ENCODE measurements at places on chromosomes 11 and 22.
A peak's percentile ranks its signal among the peaks of the same experiment; 100 is the strongest.

DNA sequence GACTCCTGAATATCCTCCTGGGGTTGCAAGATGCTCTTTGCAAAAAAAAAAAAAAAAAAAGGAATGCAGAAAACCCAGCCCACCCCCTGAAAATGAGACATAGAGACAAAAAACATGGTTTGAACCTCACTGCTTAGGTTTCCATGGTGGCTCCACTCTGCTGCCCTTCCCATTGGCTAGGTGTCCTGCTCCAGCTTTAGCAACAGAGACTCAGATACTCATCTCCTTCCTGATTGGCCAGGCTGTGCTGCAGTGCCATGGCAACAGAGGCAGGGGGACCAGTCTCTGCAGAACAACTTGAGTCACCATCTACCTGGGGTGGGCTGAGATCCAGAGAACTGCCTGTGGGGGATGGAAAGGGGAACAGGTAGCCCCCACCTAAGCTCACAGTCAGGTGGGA, 17.4 kb upstream of the YWHAH start:
- no peak for DNase-seq

- DNase-seq, result peak; percentile 56
Measured at GRCh38 chr11:61679893-61680621, at the start of gene DAGLA. Gene DAGLA (plus strand): TSS chr11:61680391. CDS start chr11:61720156, 39,765 bp downstream.

DNA sequence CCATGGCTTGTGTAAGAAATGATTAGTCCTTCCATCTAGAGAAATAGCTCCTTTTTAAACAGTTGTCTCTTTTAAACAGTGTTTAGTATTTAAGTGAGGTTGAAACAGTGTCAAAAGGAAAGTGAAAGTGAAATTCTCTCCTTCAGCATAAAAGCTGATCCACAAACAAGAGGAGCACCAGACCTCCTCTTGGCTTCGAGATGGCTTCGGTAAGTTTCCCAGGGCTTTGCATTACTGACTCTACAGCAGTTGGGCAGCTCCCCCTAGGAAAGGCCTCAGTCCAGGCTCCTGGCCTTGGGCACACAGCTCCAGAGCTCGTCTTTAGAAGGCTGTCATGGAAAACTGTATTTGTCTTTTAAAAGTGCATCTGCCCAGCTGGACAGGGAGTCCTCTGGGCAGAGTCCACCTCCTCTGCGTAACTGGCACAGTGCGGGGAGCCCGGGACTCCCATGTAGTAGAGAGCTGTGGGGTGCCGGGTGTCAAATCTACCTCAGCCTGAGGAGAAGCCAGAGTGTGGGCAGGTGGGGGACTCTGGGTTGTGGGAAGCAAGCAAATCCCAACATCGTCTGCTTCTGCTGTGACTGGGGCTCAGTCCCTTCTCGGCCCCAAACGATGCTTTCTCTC, at the start of gene PLAAT4:
PLAAT4 (plus strand) TSS at position 140 of the 624 bp plus-strand sequence; CDS start at position 201, 61 bp downstream.
- DNase-seq, result no peak

DNA sequence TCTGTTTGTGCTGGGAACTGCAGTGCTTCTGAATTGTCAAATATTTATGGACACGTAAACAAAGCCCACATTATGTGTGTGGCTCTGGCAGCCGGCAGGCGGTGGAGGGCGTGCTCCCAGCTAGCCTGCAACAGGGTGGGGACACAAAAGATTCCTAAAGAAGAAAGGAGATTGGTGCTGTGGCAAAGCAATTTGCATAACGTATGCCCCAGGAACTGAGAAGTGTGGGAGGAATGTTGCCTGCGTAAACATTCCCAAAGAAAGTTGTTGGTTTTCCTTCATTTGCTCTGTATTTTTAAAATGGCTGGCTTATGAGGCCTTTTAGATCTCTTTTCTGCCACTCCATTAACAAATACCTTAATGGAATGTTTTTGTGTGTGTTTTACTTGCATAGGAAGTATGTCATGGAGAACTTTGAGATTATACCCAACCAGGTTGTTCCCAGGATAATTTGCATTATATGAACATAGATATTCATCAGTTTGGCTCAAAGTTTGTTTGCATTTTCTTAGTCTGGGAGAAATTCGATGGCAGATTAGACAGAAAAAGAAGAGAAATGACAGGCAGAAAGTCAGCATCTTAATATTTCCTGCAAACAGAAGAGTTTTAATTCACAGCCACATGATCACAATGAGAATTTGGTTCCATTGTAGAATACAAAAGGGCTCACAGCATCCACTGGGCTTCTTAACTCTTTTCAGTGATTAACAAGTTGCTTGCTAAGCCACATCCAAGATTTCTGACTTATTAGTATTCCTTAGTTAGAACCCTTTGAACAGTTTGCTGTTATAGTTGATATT, 41.8 kb upstream of the DLAT start:
- DNase-seq, result no peak

DNA sequence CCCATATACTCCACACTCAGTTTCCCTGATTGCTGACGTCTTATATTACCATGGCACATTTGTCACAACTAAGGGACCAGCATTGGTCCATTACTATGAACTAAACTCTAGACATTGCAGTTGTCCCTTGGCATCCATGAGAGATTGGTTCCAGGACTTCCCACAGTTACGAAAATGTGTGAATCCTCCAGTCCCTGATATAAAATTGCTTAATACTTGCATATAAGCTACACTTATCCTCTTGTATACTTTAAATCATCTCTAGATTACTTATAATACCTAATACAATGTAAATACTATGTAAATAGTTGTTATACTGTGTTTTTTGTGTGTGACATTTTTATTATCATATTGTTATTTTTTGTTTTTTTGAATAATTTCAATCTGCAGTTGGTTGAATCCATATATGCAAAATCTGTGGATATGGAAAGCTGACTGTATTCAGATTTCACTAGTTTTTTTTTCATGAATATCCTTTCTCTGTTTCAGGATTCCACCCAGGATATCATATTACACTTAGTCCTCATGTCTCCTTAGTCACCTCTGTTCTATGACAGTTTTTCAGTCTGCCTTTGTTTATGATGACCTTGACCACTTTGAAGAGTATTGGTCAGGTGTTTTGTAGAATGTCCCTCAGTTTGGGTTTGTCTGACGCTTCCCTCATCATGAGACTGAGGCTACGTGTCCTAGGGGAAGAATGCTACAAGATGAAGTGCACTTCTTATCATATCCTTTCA, 55.3 kb downstream of the INSC start:
- DNase-seq, result no peak

GRCh38 chr22:18055619-18056160, 22.1 kb upstream of the PEX26 start:
- DNase-seq, result no peak

DNA sequence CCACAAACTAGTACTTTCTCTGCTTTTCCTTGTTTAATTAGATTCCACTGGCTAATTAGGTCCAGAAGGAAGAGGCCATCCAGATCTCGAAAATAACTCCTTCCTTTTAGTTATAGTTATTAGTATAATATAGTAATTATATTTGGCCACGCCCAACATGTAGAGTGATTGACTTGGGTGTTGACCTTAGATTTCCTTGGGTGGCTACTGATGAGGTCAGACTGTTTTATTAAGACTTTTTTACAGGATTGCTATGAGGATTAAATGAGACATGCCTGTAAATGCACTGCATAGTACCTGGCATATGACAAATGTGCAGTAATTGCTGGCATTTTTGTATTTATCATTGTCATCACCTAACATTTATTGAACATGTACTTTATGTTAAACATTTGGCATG, 26.9 kb downstream of the STX3 start:
- no peak for DNase-seq

DNA sequence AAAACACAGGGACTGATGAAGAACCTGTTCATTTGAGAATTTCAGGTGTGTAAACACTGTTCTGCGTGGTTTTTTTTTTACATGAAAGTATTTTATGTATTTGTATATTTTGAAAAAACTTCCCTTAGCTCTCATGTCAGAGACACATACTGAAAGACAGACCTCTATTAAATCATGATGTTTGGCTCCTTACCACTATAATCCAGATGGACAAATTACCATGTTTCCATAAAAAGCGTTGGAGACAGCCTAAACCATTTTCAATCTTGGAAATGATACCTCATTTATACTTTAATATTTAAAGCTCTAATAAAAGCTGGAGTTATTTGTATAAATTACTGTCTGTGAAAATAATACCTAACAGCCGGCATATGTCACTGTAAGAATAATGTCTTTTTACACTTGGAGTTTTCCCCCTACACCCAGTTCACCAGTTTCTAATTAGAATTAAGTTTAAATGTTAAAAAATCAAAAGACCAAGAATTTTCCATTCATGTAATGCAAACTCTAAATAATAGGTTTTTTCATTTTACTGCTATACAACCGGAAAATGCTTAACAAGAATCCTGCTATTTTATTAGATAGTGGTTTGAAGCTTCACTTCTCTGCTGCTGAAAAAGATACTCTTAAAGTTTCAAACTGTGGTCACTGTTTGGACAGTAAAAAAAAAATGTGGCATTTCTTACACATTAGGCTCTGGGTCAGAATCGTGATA, 30.8 kb downstream of the APLP2 start:
- DNase-seq, result no peak

DNA sequence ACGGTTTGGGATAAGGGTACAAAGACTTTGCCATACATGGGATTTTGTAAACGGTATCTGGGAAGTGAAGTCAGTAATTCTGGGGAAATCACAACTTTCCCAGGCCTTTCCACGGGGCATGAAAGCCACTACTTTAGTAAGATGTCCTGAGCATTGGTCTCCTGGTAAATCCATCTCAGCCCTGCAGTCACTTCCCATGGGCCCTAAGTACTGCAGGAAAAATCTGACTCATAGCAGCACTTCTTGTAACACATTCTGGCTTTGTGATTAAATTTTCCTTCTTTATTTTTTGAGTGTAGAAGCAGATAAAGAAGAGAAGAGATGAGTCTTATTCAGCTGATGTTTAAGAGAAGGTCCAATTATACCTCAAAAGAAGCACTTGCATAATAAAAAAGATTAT, 67.6 kb downstream of the BLID start:
- DNase-seq, result no peak

DNA sequence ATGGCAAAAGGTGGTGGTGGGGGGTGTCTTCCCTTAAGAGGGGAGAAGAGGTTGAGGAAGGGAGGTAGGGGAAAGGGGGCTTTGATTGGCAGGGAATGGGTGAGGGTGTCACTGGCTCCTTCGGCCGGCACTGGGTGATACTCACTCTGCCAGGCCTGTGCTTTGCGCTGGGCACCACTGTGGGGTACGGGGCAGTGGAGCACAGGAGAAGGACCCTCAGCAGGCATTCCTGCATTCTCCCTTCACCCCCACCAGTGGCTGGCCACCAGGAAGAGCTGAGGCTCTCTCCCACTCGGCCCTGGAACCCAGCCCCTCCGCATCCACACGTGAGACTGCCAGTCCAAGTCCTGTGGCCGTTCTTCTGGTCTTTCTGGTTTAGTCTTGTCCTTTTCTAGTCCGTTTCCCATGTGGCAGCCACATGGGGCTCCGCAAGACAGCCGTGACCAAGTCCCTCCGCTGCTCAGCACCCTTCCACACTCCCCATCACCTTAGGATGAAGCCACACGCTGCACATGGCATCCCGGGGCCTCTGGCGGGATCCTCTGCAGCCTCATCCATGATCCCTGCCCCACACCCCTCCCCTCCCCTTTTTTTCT, 8.0 kb downstream of the CAPN5 start:
- DNase-seq, result no peak

- DNase-seq, result no peak
Measured at GRCh38 chr11:89355646-89356045, 135.5 kb downstream of the NOX4 start.

GRCh38 chr11:134724779-134725140, 312.7 kb upstream of the B3GAT1 start:
- DNase-seq, result no peak

GRCh38 chr11:86940122-86940777, 14.9 kb downstream of the FZD4 start:
- no peak for DNase-seq

DNA sequence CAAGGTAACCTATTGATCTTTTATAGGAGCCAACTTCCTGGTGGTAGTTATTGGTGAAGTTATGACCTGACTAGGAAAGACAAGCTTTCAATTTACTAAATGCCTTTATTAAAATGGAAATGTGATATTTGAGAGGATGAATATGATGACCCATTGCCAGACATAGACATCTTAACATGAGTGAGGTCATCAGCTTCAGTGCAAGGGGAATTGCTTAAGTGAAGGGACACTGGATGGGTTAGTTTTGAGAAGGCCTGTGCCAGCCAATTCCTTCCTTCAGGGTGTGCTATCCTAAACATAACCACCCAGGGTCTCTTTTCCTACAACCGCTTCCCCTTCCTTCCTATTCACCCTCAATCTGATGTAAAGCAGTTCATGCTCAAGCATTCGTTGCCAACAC, 21.5 kb downstream of the NAV2 start:
- DNase-seq, result no peak

DNA sequence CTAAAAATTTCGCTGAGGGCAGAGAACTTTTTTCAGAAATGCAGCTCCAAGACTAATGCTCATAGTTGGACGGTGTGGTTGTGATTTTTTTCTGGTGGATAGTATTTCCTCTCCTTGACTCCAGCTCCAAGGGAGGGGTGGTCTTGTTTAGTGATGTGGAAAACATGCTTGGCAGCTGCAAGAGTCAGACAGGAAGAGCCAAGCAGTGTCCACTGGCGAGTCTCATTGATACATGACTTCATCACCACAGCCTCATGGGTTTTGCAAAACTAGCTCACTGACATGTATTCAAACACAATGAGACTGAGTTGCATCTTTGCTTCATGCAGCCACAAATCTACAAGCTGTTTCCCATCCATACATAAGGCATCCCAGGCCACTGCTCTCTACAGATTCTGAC, 7.3 kb upstream of the KCNJ1 start:
- DNase-seq, result no peak

DNA sequence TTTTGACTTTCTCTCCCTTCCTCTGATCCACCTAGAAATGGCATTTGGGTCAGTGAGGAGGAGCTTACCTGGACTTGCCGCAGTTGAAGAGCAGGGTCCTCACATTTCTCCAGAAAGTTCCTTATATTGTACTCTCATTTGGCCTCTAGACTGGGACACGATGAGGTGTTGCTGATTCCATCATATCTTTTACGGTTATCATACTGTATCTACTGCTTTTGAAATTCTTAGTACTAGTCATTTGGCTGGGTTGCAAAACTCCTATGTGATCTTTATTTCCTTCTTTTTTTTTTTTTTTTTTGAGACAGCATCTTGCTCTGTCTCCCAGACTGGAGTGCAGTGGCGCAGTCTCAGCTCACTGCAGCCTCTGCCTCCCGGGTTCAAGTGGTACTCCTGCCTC, 58.7 kb upstream of the FAM181B start:
- DNase-seq, result no peak

GRCh38 chr11:73185680-73186293, 32.3 kb upstream of the P2RY2 start:
- DNase-seq, result no peak

DNA sequence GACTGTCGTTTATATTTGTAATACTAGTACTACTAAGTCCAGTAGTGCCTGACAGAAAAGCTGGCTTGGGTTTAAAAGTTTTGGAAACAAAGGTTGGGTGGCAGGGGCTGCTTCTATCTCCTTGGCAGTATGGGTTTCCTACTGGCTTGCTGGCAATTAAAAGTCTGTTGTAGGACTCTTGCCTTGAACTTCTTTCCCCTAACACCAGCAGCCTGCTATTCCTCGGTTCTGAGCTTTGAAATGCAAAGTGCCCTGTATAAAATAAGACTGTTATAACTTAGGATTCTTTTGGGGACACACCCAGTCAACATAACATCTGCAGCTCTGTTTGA, 1.3 kb downstream of the RNF169 start:
- no peak for DNase-seq

GRCh38 chr11:9251311-9251710, 13.8 kb downstream of the DENND5A start:
- DNase-seq, result no peak

GRCh38 chr11:20417771-20418170, 30.3 kb downstream of the PRMT3 start:
- no peak for DNase-seq
